Right ventricle myocardium inferior (tissue), 1 donor: ENCODE measurements at places on chromosomes 1 and 21. TPM values are rescaled to one million over a fixed set of nuclear protein-coding genes. Genes with fewer than 3 reads are reported as not detected.
A peak's percentile ranks its signal among the peaks of the same experiment; 100 is the strongest.

Gene ATP6V1G3
- total RNA-seq = not detected

Gene TMPRSS15
- not detected for total RNA-seq

Gene USP25
- 48.4 TPM for total RNA-seq

Gene AGMAT
- total RNA-seq = 0.11 TPM

Gene GABRD
- total RNA-seq = 0.49 TPM

Gene SPRR3
- total RNA-seq = not detected

Gene CFAP141
- not detected for total RNA-seq

Gene OR2T2
- not detected for total RNA-seq

Gene NUF2
- total RNA-seq = 0.89 TPM

Gene SMAP2
- total RNA-seq = 16.3 TPM

Gene PDE9A
- total RNA-seq = 3.4 TPM

Gene C8A
- total RNA-seq = not detected

Gene PDC
- not detected for total RNA-seq

Gene CA6
- 0.19 TPM for total RNA-seq

Gene FNBP1L
- total RNA-seq = 24.8 TPM

Gene TNNI3K
- 83.9 TPM for total RNA-seq

Gene C1QC
- total RNA-seq = 140 TPM

Gene FAM78B
- total RNA-seq = 3.4 TPM

Gene ATP1A2
- total RNA-seq = 209 TPM

Gene PROK1
- not detected for total RNA-seq

Gene PAQR7
- 2.2 TPM for total RNA-seq

Gene CD5L
- 2.5 TPM for total RNA-seq

GRCh38 chr1:28437924-28438699 lies 67.7 kb upstream of the RCC1 start:
- DNase-seq = peak; percentile 69

GRCh38 chr1:86272083-86272482 lies 115.5 kb upstream of the COL24A1 start:
- DNase-seq = no peak

DNA sequence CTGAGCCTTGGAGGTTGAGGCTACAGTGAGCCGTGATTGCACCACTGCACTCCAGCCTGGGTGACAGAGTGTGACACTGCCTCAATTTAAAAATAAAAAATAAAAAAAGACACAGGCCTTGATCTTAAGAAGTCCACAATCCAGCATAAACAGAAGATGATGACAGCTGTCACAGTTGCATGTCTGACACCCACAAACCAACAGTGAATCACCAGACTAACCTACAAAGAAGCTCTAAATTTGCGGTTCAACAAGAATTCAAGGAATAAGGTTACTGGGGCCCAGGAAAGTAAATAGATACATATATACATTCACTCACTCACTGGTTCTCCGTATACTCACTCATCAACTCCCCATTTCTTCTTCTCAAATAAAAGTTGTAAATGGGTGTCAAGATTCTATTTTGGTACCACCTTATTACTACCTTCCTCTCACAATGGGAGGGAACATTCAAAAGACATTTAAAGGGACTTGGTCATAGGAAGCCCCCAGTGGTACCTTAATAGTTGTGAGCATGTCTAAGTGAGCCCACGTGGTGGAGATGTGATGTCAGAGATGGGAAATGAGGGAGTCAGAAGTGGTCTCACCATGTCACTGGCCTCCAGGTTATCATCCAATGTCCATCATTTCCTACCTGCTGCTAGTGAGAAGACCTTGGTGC lies 66.9 kb upstream of the PRDX6 start:
- no peak for DNase-seq

DNA sequence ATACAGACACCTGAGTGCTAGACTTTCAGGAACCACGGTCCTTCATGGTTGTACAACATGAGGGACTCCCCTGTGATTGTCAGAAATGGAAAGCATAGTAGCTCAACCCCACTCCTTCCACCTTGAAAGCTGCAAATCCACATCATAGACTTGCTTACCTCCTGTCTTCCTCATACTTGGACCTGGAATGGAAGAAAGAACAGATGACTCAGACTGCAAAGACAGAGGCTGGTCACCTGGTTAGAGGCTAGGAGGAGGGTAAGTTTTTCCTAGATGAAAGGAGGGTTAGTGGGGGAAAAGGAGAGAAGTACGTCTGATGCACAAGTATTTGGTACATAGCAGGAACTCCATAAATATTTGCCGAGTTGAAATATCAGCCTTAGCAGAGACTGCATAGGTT lies 37.2 kb downstream of the LRRC71 start:
- DNase-seq = no peak

- no peak for DNase-seq
These were observed 1.6 kb downstream of the NPR1 start for GRCh38 chr1:153680120-153680403.

DNA sequence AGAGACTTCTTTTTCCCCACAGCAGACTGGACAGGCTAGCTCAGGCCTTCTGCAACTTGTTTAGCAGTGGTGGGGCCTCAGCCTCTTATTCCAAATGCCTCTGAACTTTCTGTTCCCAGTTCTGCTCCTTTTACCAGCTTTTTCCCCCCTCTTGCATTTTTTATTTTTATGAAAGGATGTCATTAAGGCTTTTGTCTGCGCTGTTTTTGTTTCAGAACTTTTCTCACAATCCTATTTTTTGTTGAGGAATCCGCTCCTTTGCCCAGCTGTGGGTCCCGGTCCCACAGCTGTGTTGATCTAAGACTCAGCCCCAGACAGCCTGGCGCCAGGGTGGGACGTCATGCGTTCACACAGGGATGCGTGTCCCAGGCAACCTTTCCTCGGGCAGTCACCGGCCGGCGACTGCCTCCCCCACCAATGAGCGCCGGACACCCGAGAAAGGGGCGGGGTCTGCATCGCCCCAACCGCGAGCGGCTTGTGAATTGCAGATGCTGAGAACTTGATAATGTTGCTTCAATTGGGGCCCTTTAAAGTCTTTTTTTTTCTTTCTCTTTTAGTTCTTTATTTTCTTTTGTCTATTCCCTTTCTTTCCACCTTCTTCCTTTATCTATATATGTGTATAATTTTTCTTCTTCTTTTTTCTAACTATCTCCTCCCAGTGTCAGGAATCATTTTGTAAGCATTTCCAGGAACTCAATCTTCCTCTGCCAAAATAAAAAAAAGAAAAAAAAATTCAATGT lies 3.0 kb upstream of the ID3 start:
- peak; percentile 97 for DNase-seq

GRCh38 chr21:44442266-44443125 lies 12.8 kb upstream of the LRRC3 start:
- DNase-seq = peak; percentile 21

DNA sequence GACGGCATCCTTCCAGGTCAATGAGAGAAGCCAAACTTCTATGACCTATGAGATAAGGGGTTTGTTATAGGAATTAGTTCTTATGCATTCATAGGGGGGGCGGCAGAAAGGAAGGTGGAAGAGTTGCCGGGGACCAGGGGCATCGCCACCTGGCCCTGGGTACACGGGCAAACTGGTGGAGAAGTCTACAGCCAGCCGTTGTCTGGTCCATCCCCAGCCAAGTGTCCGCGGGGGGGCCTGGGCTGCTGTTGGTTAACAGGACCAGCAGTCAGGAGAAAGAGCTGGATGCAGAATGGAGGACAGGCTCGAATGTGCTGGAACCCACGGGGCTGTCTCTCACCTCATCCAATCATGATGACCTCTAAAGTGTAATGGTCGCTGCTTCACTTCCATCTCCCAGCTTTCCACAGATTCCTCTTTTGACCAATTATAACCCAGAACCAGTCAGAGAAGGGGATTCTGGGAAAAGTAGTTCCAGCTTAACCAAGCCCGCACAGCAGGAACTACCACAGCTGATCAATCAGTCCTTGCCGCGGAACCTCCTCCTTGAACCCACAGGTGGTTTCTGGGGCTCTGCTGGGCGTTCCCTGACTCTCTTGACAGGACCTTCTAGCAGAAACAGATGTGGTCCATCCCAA lies 17.8 kb downstream of the TMEM51 start:
- no peak for DNase-seq

- no peak for DNase-seq
These were observed 92.0 kb upstream of the SIM2 start for GRCh38 chr21:36606983-36607325.

DNA sequence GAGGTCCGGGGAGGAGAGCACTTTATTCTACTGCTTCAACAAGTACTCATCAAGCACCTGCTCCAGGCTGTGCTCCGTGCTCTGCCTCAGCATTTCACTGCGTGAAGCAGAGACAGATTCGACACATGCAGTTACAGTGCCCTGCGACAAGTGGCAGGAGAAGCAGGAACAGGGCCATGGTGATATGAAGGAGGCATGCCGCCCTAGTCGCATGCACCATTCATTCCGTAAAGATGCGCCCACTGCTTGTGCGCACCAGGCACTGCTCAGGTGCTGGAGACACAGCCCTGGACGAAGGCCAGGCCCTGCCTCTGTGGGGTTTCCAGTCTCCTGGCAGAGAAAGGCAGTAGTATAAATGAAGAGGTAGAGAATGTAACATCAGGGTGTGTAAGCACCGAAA lies 206.6 kb downstream of the HIVEP3 start:
- no peak for DNase-seq

DNA sequence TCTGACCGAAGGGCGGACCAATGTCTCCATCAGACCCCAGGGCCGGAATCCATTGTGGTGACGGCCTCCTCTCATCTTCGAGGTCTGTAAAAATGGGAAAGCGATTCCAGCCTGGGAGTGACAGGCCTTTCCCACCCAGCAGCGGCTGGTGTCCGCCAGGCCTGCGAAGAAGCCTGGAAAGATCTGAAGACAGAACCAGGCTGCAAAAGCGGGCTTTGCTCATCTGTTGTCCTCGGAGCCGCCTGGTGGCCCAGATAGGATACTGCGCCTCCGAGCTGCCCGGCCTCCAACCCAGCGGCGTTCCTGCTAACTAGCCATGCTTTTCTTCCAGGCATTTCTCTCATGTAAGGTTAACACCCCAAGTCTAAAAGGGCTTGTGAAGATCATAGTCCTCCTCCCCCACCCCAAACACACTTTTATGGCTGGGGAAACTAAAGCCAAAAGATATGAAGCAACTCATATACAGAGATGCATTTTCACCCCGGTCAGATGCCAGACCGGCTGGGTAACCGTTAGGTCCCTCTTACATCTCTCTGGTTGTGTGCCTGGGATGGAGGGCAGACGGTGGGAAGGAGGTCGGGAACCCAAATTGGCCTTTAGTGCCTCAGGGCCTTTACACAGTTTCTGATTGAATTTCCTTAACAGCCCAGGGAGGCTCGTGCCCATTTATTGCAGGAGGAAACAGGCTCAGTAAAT lies 1.9 kb upstream of the DHRS3 start:
- DNase-seq = peak; percentile 89

DNA sequence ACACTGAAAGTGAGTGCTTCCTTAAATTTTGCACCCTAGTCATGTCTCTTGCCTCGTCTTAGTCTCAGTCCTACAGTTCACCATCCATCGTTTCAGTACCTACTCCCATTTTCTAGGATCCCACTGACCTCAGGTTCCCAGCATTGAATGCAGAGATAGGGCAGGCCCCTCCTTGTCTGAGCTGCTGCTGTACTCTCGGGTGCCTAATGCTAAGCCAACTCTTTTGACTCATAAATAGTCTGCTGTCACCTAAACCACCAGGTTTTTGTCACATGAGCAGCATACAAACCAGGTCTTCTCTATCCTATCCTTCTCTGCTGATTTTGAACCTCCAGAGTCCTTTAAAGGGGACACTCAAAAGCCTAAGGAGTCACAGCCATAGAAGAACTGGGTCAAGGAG lies 3.0 kb downstream of the ARHGAP30 start:
- DNase-seq = no peak

DNA sequence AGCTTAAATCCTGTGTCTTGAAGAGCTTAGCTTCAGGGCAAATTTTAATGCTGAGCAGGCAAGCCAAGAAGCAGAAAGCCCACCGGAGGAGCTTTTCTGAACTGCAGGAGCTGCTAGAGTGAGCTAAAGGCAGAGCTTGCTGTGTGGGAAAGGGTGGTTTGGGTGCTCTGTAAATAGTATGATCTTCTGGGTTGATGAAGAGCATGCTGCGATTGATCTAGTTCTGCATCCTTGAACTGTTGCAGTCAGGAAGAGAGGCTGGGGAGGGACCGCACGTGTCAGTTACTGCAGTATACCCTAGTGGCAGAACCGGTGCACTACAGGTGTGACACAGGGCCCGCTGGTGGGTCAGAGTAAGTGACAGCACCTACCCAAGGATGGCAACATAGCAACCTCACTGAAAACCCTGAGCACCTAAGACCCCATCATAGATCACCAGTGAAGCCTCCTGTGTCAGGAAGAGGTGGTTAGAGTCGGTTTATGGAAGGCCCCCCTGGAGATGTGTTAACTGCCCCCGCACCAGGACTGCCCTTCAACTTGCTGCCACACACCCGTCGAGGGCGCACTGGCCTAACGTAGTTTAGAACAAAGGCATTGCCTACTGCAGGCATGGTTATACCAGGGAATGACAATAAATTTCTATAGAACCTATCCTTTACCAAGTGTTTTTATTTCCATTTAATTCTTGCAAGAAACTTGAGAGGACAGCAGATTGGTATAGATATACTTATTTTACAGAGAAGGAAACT lies 146.0 kb upstream of the KIAA0040 start:
- no peak for DNase-seq

GRCh38 chr1:155940993-155941844 lies at the start of gene RXFP4:
Gene RXFP4 (plus strand): TSS chr1:155941638. CDS start chr1:155941710, 72 bp downstream.
- no peak for DNase-seq

DNA sequence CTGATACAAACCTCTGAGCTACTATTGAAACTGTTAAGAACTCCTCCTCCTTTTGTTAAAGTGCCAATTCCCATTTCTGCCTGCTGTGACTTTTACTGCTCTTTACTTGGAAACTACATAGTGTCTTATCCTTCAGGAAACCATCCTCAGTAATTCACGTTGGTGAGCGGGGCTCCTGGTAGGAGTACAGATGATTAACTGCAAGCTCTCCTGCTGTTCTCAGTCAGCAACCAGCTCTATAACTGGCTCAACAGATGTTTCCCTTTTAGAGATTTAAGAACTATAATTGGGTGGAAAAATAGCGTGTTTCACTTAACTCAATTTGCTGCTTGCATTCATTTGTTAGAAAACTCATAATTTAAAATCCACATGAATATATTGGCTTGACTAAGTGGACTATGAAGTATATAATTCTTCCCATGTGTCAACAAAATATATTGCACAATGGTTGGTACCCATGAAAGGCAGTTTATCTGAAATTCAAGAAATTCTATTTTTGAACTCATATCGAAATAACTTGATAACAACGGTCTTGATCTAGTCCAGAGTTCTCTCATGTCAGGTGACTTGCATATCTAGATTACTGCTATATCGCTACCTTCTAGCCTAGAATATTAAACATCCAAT lies 574.0 kb downstream of the KCNT2 start:
- DNase-seq = no peak

GRCh38 chr1:30687886-30688285 lies 35.5 kb downstream of the MATN1 start:
- no peak for DNase-seq

DNA sequence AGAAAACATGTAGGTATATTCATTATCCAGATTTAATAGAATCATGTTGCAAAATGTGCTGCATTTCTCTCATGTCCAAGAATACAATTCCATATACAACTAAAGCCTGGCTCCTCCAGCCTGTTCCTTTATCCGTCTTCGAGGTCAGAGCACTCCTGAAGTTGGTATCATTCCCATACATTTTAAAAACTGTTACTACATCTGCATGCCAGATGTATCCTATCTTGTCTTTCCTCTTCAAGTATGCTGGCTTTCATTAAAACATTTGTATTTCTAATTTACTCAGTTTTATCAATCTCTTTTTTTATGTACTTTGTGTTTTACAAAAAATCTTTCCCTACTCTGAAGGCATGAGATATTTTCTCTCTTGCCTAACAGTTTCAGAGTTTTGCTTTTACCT lies 536.6 kb upstream of the USP24 start:
- DNase-seq = no peak

GRCh38 chr1:21114431-21114830 lies 62.3 kb downstream of the EIF4G3 start:
- no peak for DNase-seq

- DNase-seq = no peak
These were observed 64.5 kb downstream of the LRRC8C start for GRCh38 chr1:89697383-89697782.
